ENCODE measurements at places on chromosomes 16 and 17.
A peak's percentile ranks its signal among the peaks of the same experiment; 100 is the strongest.

GRCh38 chr17:77111934-77112296 is 28.9 kb upstream of the SEC14L1 start:
- no peak for DNase-seq

GRCh38 chr16:81071805-81072204 is 5.2 kb downstream of the C16orf46 start:
- no peak for DNase-seq

- no peak for DNase-seq
Measured at GRCh38 chr16:76409706-76410105, 132.5 kb downstream of the CNTNAP4 start.

DNA sequence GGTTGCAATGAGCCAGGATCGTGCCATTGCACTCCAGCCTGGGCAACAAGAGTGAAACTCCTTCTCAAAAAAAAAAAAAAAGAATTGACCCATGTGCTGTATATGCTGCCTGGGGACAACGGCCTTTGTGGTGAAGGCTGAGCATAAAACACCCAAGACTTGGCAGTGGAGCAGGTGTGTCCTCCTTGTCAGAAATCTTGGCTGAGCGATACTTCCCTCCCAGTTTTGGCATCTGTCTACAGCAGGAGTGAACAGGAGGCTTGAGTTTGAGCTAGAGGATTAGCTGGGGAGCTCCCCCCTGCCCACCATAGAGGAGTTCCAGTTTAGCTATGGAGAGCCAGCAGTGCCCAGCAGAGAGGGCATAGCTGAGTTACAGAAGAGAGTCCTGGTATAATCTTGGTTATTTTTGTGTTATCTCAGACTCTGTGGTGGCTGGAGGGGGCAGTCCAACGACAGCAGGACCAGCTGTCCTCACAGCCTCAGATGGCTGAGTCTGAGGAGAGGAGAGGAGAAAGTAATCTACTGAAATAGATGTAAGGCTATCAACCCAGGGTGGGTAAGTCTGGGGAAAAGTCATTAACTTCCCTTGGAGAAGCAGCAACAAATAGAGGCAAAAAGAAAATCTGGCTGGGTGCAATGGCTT is 18.4 kb downstream of the SP2 start:
- DNase-seq: no peak

GRCh38 chr16:87278191-87279093 is 38.8 kb downstream of the C16orf95 start:
- peak; percentile 65 for DNase-seq

DNA sequence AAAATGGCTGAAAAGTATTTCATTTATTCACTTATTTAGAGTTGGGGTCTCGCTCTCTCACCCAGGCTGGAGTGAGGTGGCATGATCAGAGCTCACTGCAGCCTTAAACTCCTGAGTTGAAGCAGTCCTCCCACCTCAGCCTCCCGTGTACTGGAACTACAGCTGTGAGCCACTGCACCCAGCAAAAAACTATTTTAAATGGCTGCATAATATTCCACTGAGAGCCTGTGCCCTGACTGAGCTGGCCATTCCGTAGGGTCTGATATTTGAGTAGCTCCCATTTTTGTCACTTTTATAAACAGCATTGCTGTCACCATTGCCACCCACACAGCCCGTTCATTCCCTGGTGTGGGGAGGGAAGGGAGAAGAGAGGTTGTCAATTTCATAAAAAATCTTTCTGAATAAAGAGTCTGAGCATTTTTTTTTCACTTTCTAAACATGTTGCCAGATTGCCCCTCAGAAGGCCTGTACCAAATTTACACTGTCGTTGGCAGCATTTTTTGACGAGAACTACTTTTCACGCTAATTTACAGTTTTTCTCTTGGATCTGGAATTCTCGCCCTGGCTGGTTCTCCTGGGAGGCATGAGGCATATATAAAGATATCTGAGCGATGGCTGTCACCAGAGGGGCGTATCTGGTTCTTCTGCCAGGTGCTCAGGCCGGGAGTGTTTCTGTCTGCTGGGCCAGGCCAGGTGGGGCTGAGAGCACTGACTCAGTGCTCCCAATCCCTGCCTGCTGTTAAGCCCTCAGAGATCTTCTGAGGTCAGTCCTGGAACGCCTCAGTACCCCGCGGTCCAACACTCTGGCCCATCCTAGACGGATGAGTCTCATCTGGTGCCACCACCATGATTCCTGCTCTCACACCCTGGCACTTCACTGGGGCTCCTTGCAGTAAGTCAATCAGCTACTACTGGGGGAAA is 7.2 kb upstream of the KIFC3 start:
- DNase-seq: no peak

GRCh38 chr16:85321509-85322271 is 209.4 kb upstream of the CIBAR2 start:
- no peak for DNase-seq

- DNase-seq: no peak
Measured at GRCh38 chr16:69859105-69859989, 91.8 kb upstream of the CLEC18A start.

DNA sequence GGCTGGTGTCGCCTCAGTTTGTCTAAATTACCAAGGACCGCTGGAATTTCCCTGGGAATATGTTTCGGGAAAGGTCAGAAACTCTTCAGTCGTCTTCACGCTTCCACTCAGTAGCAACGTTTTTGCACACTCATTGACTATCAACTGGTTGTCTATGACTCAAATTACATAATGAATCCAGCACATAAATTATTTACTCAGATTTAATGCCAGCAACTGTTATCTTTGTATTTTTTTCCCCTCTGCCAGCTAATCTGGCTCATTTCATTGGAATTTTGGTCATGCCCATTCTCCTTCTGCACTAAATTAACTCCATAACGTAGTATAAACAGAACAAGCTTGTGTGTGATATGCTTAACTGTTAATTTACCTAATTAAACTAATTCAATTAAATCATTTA is 372.7 kb upstream of the ZFHX3 start:
- DNase-seq: no peak

GRCh38 chr16:24758373-24758772 is 28.9 kb downstream of the TNRC6A start:
- no peak for DNase-seq

GRCh38 chr17:21361020-21361809 is 14.9 kb upstream of the KCNJ12 start:
- no peak for DNase-seq

GRCh38 chr17:38435795-38436194 is 7.5 kb downstream of the ARHGAP23 start:
- no peak for DNase-seq

GRCh38 chr16:80982646-80983045 is 24.0 kb downstream of the CMC2 start:
- no peak for DNase-seq

DNA sequence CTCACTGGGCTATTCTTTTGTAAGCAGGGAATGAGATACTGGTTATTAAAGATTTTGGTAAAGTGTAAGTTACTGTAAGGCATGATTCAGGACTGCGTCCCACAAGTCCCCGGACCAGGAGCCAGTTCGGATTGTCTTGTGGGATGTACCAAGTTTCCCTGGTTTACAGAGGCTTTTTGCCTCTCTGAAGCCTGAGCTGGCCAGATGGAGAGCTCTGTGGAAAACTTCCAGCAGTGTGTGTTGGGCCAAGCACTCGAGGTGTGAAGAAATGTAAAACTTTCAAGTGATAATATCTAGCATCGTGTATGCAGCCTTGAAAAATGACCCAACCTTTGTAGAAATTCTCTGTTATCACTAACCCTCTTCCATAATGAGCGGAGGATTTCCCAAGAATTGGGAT is 2.4 kb downstream of the EPN2 start:
- no peak for DNase-seq

DNA sequence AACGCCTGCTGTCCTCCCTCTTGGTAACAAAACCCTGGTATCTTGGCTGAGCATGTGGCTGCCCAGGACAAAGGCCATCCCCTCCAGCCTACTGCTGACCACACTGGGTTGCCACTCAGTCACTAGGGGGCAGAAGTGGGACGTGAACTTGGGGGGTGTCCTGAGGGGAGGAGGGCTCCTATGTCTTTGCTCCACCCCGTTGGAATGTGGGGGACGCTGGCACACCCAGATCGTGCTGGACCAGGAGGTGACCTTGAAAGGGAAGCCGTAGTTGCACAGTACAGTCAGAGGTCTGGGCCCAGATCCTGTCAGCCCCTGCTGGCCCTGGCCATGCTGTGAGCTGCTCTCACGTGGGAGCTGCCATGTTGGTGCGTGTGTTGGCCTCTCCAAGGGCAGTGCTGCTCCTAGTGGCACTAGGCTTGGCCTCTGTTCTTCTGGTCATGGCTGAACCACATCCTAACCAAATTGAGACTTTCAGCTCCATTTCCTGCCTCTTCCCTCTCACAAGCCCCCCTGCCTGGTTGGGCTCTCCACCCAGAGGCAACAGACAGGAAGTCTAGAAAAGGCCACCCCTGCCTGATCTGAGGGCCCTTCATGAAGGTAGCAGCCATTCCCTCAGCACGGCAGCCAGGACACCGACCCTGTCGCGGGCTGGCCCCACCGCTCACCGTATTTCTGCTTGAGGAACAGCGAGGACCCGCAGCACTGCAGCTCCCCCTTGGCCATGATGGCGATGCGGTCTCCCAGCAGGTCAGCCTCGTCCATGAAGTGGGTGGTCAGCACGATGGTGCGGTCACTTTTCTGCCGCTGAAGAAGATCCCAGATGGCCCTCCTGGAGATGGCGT is 29.0 kb upstream of the RNPS1 start:
- no peak for DNase-seq

- no peak for DNase-seq
Measured at GRCh38 chr17:48636177-48637018, 10.2 kb upstream of the HOXB9 start.

DNA sequence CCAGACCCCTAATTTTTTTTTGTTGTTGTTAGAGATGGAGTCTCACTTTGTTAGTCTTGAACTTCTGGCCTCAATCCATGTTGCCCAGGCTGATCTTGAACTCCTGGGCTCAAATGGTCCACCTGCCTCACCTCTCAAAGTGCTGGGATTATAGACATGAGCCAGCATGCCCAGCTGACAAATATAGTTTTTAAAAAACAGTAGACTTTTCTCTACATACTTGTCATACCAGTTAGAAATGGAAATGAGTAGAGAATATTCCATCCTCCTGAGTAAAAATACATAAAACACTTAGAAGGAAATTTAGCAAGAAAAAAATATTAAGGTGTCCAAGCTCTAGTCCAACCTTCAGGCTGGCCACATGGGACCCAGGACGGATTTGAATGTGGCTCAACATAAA is 21.4 kb downstream of the C16orf78 start:
- no peak for DNase-seq

GRCh38 chr17:65850486-65850885 is 289.0 kb upstream of the AXIN2 start:
- DNase-seq: no peak

- no peak for DNase-seq
Measured at GRCh38 chr17:15440347-15440746, 27.1 kb downstream of the CDRT4 start.

DNA sequence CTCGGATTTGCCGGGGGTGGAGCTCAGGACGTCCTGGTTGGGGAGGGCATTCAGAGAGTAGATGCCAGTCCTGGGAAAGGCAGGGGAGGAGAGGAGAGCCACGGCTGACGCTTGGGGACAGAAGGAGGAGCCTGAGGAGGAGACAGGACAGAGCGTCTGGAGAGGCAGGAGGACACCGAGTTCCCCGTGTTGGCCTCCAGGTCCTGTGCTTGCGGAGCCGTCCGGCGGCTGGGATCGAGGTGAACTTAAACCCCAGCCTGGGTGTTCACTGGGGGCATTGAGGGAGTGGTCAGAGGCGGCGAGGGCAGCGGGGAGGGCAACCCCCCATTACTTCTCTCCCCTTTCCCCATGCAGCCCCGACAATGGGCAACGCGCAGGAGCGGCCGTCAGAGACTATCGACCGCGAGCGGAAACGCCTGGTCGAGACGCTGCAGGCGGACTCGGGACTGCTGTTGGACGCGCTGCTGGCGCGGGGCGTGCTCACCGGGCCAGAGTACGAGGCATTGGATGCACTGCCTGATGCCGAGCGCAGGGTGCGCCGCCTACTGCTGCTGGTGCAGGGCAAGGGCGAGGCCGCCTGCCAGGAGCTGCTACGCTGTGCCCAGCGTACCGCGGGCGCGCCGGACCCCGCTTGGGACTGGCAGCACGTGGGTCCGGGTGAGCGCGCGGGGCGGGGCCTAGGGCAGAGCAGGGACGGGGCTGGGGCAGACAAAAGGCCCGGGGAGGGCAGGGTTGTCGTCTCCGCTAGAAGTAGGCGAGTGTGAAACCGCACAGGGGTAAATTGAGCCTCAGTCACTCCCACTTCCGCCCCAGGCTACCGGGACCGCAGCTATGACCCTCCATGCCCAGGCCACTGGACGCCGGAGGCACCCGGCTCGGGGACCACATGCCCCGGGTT is 3.7 kb downstream of the NOL3 start:
- DNase-seq: no peak

DNA sequence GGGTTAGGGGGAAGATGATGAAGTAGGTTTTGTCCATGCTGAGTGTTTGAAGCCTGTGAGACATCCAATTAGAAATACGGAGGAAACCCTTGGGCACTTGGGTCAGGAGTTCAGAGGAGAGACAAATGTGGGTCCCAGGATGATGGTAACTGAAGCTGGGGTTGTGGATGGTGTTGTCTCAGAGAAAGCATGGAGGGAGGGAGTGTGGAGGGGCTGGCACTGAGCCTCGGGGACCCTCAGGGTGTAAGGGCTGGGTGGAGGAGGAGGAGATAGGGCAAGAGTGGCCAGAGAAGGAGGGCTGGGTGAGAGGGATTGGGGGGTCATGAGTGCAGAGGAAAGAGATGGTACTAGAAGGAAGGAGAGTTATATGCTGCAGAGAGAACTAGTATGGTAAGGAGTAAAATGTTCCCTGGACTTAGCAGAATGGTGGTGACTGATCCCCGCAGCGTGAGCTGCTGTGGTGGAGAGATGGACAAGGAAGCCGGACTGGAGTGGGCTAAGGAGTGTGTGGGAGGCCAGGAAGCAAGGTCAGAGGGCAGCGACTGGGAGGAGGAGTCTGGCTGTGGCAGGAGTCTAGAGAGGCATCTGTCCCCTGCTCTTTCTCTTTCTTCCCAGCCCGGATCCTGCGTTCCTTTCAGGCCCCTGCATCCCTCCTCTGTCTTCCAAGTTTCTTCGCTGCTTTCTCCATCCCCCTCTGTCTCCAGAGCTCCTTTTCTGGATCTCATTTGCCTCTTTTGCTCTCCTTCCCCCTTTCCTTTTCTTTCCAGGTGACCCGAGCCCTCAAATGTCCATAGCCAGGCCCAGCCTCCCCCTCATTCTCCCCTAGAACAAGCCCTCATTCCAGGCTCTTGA is 3.9 kb upstream of the COL1A1 start:
- DNase-seq: no peak

Data from right renal pelvis (tissue), 4 donors.